ENCODE measurements at places on chromosomes 4 and X.

- no peak for DNase-seq
Measured at GRCh38 chr4:7645158-7645557, 210.4 kb upstream of the PSAPL1 start.

GRCh38 chr4:128346054-128346716 is 58.6 kb upstream of the PGRMC2 start:
- no peak for DNase-seq

- DNase-seq = no peak
Measured at GRCh38 chrX:80388206-80388605, 32.0 kb upstream of the TENT5D start.

DNA sequence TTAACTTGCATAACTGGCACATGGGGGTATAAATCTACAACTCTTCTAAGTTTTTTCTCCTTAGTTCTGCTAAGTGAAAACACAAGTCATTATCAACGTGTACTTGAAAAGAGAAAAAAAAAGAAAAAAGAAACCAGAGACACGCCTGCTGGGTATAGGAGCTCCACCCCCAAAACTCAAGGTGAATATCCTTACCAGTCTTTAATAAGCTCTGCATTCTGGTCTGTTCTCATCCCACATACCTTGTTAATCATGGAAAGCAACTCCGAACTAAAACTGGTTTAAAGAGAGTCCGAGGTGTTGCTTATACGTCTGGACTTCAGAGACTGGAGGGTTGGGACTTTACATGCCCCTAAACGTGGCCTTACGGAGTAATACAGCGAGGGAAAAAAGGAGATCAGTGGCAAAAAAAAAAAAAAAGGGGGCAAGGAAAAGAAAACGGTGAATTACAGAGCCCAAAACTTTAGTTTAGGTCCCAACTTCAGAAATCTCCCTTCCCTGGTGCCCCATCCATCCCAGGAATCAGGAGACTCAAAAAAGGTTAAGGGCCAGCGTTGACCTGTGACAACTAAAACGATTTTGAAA is 1.0 kb downstream of the PGRMC2 start:
- peak; percentile 24 for DNase-seq

DNA sequence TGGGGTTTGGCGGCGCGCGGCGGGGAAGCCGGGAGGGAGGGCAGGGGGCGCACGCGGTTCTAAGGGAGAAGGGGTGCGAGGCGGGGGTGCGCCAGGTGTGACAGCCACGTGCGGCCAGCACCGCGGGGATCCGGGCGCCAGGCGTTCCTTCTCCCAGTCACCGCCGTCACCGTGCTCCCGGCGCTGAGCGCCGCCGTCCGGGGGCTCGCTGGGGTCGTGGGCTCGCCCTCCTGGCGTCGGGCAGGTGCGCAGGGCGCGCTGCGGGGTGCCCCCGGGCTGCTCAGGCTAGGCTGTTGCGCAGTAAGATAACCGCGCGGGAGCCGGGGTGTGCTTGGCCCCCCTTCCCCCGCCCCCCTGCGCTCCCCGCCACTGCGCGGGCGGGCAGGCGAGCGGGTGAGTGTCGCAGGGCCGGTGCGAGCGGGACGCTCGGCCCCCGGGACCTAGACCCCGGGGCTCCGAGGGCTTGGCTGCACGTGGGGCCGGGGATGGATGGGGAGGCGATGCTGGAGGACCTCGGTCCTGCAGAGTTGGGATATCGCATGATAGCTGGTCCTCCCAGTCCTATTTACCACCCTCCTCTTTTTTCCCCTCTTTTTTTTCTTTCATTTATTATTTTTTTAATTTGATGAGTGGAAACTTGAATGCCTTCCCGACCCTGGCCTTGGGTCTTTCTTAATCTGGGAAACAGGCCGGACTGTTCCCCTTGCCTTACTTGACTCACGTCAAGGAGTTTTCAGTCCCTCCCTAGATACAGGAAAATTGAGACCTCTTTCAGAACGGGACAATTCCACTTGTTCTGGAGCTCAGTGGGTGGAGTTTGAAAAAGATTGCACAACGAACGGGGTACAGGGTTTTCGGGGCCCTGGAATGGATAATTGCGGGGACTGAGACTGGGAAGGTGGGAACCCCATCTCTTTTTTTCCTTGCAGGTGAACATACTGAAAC is 797 bp downstream of the TXLNG start:
- DNase-seq = peak; percentile 23

DNA sequence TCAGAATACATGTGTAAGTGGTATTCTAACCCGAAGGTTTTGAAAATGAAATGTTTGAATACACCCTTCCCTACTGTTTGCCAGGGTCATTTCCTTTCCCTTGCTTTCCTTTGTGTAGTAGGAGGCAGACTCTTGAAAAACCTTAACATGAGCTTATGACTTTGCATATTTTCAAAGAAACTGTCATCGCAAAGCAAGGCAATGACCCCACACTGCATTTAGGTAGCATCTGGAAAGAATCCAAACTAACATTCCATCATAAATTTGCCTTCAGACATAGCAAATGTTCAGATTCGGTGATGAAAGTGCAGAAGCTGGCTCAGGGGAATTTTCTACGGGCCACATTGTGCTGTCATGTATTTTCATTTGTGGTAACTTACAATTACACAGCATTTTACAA is 32.3 kb downstream of the SH2D1A start:
- DNase-seq = no peak

DNA sequence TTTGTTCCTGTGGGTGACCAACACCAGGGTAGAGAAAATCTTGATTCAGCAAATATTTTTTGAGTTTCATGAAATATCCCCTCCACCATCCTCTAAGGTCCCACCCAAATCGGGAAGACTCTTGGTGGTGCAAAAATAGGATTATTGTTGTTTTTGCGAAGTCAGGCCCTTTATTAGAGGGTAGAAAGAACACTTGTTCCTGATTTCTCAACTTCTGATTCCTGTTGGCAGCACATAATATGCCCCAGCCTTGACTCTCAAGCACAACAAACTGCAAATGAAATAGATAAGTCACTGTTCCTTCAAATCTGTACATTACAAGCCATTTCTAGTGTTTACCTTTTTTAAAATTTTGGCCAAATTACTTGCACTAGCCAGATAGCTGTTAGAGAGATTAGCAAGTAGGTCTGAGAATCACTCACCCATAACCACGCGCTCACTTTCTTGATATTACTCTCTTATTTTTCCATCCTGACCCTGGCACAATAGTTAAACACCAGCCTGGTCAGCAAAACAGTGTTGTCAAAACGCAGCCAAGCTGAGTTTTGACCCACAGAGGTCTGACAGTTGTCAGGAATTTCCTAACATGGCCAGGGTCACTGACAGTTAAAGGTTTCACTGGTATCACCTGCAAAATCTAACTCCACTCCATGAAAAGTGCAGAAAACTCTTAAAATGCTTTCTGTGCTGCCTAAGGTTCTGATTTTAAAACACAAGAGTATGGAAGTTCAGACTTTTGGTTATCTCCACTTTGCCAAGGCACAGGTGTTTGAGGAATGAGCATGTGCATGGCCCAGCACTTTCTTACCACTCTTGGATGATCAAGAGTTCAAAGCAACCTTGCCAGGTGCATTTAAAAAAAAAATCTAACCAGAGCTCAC is 69.8 kb downstream of the RBM47 start:
- DNase-seq = peak; percentile 13

DNA sequence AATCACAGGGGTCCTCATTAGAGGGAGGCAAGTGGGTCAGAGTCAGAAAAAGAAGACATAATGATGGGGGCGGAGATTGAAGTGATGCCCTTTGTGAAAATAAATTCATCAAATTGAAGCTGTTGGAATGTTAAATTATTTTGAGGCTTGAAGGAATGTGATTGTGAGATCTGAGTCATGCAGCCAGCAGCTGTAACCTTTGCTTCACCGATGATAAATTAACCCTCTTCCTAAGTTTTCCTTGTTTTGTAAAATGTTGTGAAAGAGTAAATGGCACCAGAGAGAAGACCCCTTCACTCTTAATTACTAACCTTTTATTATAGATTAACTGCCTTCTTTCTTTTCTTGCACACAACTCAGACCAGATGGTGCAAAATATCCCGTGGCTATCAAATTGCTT is 47.7 kb upstream of the FAM9A start:
- no peak for DNase-seq

- DNase-seq = no peak
Measured at GRCh38 chr4:70818173-70818855, 21.4 kb downstream of the GRSF1 start.

DNA sequence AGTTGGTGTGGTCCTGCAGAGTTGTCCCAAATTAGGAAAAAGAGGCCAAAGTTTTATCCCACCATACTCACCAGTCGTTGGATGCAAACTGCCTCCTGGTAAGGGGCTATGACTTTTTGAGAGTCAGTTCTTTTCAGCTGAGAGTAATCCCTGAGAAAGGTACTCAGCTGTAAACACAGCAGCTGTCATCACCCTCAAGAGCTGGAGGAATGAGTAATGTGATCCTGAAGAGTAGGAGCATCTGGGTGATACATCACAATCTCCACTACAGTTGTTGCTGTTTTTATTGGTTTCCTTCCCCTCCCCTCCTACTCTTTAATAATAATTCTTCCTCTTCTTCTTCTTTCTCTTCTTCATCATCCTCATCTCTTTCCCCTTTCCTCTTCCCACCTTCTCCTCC is 5.7 kb downstream of the MAGEE1 start:
- no peak for DNase-seq

DNA sequence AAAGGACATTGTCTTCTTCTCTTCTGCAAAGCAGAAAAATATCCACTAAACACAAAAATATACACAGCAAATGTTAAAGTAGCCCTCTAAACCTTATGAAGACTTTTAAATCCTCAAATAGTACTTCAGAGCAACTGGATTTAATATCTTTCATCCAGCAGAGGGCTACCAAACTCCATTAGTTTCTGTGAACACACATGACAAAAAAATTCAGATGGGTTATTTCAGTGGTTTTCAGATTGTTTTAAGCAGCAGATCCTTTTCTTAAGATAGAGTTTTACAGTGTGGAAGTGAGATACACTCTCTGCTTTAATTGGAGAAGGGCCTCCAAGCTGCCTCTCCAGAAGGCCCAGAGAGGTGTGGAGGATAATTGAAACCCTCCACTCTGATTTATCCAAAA is 56.7 kb downstream of the ANK2 start:
- no peak for DNase-seq
